ENCODE measurements at places on chromosomes 6 and 20.

GRCh38 chr6:169976301-169977081 is 225.1 kb downstream of the ERMARD start:
- no peak for DNase-seq

GRCh38 chr6:131652472-131652871 is 15.4 kb downstream of the ENPP3 start:
- no peak for DNase-seq

GRCh38 chr6:36716476-36717093 is 19.0 kb downstream of the RAB44 start:
- peak; percentile 3 for DNase-seq

DNA sequence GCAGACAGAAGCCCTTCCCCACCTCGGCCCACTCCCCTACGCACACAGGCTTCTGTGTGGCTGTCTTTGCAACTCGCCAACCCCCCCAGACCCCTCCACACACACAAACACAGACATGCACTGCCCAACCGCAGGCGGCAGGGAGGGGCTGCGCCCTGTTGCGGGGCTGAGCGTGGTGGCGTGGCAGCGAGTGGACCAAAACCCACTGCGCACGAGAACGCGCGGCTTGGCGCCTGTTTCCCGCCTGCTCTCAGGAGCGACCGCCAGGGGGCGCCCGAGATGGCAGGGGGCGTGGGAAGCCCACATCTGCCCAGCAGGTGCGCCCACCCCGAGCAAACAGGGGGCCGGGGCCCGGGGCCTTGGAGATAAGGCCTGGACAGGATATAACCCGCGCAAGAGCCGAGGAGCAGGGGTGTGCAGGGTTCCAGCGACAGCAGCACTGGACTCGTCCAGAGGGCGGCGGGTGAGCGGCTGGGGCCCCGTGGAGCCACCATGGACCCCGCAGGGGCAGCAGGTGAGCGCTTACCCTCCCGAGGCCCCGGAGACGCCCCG is at the start of gene RBPJL:
RBPJL (plus strand) TSS at position 410 of the 552 bp plus-strand sequence; CDS start at position 493, 83 bp downstream.
- peak; percentile 44 for DNase-seq

DNA sequence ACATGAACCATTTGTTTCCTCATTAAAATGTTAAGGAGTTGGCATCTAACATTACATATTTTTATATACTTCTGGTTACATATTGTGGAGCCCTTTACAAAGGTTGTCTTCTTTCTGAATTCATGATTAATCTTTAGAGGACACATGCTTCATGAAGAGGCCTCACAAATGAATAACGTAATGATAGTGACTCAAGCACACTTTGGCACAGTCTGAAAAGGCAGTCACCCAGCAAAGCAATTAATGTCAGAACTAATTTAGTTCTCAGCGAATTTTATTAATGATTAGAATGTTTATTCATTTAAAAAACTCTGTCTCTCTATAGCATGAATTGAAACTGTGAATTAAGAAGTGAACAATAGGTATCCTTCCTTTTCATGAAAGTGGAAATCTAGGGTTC is 854.2 kb downstream of the PHF3 start:
- no peak for DNase-seq

- no peak for DNase-seq
Observed at GRCh38 chr6:37233541-37233940, 24.0 kb upstream of the TBC1D22B start.

- DNase-seq: no peak
Observed at GRCh38 chr6:146311079-146311478, 232.6 kb upstream of the RAB32 start.

- no peak for DNase-seq
Observed at GRCh38 chr6:149860834-149861602, 3.1 kb downstream of the LRP11 start.

DNA sequence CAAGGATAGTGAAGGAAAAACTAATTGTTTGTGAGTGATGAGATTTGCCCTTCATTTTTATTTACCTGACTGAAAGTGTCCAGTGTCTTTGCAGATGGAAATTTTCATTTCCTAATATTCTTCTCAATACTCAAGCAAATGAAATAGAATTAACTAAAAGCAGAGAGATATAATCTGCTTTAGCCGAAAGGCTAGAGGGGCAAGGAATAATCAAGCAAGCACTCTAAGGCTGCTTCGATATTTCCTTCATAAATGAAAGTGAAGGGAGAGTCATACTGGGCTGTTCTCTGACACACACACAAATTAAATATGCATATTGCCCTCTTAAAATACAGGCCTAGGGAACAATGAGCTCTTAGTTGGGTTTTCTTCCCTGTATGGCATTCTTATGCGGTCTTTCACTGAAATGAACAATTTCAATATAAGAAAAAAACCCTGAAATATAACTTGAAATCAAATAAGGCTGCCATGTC is 47.5 kb upstream of the POPDC3 start:
- no peak for DNase-seq

GRCh38 chr20:44187054-44187771 is at the start of gene JPH2:
JPH2 (minus strand) TSS chr20:44187188; CDS start chr20:44186705, 483 bp downstream.
- no peak for DNase-seq

DNA sequence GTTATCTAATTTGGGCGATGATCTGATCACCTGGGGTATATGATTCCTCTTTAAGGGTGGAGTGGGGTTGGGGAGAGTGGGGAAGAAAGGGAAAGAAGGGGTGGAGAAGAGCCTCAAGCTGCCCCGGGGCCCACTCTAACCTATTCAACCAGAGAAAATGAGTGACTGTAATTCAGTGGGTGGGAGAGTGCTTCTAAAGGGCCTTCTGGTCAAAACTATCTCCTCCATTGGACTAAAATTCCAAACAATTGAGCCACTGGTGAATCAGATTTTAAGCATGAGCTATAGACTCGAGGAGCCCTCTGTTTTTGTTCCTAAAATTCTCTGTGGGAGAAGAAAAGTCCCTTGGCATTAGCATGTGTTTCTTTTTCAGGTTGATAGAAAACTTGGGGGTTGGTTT is 296.8 kb downstream of the CLIC5 start:
- DNase-seq: no peak

DNA sequence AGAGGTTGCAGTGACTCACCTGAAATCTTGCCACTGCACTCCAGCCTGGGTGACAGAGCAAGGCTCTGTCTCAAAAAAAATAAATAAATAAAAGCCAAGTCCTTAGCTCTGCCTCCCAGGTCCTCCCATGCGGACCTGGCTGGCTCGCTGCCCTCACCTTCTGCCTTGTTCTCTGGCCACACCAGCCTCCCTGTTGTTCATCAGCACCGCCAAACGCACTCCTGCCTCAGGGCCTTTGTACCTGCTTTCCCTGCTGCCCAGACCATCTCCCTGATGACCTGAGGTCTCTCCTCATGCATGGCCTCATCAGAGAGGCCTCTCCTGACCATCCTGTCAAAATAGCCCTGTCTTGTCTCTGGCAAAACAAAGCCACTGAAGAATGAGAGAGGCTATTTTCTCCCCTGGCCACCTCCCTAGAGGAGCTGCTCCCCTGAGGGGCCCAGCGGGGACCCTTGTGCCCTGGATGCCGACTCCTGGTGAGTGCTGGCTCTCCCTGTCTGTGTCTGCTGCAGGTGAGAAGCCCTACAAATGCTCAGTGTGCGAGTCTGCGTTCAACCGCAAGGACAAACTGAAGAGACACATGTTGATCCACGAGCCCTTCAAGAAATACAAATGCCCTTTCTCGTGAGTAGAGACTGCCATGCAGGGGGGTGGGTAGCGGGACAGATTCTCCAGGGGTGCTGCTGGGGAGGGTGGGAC is 22.6 kb upstream of the CHMP4B start:
- DNase-seq: no peak

DNA sequence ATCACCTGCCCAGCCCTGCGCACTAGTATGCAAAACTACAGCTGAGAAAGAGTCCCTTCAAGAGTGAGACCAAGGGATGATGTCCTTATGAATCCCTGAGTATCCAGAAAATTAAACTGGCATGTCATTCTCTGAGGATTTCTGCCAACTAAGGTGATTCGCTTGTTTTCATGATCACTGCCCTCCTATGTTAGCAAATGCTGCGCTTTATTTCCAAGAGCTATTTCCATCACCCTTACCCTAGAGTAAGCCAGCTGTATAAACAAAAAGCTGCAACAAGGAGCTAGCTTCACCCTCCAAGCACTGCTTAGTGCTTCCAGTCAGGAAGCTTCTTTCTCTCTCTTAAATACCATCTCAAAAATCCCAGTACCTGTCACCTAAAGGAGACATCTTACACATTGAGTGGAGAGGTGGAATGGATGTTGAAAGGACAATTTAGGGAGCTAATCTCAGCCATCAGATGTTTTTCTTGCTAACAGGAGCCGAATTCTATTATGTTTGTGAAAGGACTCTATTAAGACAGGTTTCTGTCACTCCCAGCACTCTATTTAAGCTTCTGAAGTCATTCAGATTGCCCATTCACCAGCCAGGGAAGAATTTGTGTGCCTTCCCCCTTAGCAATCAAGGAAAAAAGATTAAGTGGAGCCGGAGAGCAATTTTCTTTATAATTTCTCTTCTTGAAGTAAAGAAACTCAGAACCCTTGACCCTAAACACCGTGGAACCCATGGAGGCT is 322.2 kb downstream of the NRN1 start:
- no peak for DNase-seq

DNA sequence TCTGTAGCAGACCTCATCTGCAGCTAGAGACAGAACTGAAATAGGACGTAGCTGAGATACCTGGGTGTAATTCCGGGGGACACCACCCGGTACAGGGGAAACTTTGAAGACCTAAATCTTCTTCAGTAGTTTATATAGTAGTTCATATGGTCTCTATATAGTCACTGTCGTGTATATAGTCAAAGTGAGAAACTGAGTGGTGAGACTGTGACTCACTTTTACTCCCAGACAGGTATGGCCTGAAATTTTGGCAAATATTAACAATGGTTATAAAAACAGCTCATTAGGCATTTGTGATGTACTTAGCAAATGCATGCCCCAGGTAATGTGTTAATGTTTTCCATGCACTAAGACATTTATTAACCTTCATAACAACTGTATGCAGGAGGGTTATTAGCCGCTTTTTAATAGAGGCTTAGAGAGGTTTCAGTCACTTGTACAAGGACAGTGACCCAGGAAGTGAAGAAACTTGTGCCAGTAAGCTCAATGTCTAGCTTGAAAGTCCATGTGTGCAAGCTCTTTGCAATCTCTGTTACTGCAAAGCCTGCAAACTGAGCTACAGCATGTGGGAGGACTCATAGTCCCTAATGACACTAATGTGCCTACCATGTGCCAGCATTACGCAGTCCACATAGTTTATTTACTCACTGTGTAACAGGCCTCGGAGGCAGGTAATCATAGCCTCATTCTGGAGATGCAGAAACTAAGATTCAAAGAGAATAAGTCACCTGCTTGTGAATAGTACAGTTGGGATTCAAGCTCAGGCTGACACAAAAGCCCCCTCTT is 165.4 kb upstream of the CHD6 start:
- DNase-seq: no peak

DNA sequence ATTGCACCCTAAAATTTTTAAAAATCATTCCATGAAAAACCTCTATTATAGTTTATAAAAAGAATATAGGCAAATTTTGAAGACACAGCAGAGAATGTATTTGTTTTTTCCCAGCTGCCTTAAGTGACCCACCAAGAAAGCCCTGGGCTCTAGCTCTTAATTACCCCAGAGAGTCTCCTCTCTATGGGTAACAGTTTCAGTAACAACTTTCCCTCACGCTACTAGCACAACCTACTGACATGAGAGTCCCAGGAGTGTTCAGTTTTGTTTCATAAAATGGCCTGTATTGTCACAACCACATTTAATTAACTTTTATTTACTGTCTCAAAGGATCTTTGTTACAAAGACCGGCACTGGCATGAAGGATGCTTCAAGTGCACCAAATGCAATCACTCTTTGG is 41.5 kb downstream of the FHL5 start:
- DNase-seq: no peak

DNA sequence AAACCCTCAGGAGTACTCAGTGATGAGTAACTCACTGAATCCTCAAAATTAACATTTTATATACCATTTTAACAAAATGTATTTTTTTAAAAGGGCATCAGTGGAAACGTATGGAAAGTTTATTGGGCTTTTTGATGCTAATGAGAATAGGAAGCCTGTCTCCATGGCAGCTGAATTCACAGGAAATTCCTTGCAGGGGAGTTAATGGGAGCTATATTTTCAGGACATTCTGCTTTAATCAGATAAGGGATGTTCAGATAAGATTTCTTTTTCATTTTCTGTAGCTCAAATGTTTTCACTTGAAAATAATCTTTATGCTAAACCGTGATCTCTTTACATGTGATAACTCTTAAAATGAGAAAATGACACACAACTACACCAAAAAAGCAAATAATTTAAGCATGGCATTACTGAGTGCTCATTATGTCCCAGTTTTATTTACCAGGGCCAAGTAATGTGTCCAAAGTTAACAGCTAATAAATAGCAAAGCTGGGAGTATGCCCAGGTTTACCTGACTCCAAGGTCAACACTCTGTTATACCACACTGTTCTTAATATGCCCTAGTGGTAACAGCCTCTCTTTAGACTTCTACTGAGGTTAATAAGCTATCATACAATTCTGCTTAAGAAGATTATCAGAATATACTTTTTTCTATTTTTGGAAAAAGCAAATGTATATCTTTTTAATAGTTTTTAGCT is 348.1 kb downstream of the GRIK2 start:
- no peak for DNase-seq

DNA sequence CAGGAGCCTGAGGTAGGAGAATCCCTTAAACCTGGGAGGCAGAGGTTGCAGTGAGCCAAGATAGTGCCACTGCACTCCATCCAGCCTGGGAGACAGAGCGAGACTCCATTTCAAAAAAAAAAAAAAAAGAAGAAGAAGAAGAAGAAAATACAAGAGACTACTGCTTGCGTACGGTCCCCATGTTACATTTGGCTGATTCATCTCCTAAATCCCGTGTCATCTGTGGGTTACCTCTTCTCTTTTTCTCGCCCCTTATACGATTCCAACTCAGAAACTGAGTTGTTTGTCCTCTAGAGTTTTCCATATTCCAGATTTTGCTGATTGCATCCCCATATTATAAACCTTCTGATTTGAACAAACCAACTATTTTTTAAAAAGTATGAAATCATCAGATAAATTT is 62.4 kb upstream of the NELFCD start:
- DNase-seq: no peak

DNA sequence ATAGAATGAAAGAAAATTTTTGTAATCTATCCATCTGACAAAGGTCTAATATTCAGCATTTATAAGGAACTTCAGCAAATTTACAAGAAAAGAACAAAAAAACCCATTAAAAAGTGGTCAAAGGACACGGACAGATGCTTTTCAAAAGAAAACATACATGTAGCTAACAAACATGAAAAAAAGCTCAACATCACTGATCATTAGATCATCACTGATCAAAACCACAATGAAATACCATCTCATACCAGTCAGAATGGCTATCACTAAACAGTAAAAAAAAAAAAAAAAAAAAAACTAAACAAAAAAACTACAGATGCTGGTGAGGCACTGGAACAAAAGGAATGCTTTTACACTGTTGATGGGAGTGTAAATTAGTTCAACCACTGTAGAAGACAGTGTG is 837.1 kb downstream of the EPHA7 start:
- no peak for DNase-seq
